Erythroblast (primary cell): ENCODE measurements at places on chromosomes 4 and X.

GRCh38 chr4:162782778-162783525 lies 383.7 kb downstream of the NAF1 start:
- DNase-seq, result no peak

- DNase-seq, result no peak
These were observed 323.0 kb upstream of the BOD1L1 start for GRCh38 chr4:13950491-13950890.

DNA sequence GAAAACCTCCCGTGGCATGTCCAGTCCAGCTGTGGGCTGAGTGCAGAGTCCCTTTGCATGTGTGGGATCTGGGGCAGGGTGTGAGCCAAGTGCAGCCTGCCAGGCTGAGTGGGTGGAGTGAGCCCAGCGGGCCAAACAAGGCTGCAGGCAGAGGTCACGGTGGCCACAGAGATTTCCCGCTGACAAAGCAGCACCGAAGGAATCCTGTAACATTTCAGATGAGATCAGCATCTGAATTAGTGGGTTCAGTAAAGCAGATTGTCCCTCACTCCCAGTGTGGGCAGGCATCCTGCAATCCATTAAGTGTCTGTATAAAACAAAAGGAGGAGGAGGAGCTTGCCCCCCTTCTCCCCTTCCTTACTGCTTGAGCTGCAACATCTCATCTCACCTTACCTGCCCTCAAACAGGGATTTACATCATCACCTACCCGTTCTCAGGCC lies 324.4 kb downstream of the FAT4 start:
- no peak for DNase-seq

DNA sequence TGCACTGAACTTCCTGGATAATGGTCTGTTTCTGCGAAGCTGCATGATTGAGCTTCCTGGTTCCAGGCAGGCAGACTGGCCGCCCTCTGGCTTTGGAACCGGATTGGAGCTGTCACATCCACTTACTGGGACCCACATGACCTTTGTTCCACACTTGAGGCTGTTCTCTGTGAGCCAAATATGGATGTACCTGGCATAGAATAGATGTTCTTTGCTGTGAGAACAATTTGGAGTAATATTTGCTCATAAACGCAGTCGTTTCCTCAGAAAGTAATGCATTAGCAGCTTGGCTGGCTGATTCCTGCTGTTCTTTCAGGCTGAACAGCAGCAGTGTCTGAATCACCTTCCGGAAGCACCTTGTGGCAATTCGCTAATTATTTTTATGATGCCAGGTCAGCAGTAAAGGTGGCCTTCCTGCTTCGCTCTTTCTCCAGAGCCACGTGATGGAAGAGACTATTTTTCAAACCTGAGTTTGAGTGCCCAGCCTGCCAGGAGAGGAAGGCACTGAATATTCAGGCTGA lies 78.1 kb upstream of the BOD1L1 start:
- no peak for DNase-seq

- DNase-seq, result no peak
These were observed 259.2 kb downstream of the GPC3 start for GRCh38 chrX:133726211-133726630.

- DNase-seq, result no peak
These were observed 19.5 kb upstream of the PDCL2 start for GRCh38 chr4:55611358-55612059.

DNA sequence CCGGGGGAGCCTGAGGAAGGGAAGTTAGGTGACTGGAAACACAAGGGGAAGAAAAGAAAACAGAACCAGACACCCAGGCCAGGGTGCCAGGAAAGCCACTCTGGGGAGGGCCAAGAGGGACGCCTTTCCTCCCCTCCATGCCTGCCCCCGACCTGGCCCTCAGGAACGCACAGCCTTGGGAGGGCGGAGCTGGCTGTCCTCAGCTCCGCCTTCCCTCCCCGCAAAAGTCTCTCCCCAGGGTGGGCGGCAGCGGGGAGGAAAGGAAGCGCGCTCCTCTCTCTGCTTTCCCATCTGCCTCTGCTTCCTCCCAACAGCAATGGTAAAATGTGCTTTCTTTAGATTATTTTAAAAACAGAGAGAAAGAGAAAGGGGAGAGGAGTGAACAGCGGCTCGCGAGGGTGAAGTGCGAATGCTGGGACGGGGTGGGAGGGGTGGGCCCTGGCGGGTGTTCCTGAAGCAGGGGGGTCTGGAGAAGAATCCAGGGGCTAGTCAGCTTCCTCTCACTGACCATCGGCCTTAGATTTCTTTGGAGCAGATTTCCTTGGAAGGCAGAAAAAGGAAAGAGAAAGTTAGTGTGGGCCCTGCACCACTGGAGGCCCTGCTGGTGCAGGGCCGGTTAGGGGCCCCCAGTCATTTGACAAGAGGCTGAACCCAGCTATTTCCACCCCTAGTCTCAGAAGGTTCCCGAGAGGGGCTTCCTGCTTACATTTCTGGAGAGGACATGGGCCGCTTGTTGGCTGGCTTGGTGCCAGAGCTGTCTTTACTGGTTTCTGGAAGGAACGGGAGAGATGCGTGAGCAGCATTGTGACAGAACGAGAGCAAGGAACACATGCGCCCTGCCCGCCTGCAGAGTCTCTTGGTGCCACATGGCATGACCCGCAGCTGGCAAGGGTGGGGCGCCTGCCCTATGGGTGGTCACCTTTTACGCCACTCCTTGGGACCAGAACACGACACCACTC lies 4.7 kb upstream of the RENBP start:
- no peak for DNase-seq
